ENCODE measurements at places on chromosomes 5 and 9.

DNA sequence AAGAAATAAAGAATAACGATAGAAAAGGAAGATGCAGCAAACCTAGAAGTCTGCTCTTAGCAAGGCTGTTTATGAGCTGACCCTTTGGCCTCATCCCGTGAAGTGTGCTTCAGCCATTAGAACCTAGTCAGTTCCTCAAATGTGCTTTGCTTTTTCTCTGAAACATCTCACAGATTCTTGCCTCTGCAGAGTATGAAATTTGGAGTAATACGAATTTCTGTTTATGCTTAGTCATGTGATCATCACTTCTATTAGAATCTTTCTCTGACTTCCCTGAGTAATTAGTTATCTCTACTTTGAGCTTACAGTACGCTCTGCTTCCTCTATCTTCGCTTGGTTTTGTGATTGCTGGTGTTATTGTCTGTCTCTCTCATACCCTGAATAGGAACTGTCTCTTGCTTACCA, 11.3 kb downstream of the CYSTM1 start:
- no peak for DNase-seq

- DNase-seq: no peak
Measured at GRCh38 chr5:180618829-180619562, 27.7 kb upstream of the SCGB3A1 start.

DNA sequence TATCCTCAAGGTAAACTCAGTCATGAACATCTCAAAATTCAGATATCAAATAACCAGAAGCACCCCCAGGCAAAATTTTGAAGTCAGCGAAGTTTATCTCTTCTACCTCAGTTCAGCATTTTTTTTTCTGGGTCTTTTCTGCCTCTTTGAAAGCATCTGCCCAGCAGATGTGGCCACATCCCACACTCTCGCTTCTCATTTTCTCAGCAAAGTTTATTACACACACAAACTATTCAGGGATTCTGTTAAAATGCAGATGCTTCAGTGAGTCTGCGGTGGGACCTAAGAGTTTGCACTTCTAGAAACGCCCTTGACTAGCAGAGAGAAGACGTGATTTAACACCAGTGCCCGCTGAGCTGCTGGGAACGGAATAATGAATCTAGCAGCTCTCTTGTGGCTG, 19.3 kb downstream of the RASEF start:
- DNase-seq: no peak

DNA sequence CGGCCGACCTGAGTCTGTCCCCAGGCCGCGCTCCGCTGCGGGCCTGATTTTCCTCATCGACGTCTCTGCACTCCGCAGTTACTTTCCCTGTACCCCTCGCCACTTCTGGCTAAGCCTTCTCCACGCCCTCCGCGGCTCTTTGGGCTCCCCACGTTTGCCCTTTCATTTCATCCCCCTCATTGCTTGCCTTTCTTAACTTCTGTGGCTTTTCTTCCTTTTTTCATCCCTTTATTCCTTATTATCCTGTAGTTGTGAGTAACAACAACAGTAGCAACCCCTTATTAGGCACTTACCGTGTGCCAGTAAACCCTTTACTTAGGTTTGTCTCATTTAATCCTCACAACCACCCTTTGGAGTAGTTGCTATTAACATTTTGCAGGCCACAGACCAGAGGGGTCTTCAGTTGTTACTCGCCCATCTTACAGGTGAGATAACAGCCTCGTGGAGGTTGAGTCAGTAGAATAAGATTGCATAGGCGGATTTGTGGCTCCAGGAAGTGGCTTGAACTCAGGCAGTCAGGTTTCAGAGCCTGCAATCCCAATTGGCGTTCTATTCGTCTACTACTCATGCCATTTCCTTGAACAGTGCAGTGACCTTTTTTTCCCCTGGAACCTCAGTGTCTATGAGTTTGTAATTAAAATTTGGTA, 724 bp downstream of the TCERG1 start:
- DNase-seq: no peak

DNA sequence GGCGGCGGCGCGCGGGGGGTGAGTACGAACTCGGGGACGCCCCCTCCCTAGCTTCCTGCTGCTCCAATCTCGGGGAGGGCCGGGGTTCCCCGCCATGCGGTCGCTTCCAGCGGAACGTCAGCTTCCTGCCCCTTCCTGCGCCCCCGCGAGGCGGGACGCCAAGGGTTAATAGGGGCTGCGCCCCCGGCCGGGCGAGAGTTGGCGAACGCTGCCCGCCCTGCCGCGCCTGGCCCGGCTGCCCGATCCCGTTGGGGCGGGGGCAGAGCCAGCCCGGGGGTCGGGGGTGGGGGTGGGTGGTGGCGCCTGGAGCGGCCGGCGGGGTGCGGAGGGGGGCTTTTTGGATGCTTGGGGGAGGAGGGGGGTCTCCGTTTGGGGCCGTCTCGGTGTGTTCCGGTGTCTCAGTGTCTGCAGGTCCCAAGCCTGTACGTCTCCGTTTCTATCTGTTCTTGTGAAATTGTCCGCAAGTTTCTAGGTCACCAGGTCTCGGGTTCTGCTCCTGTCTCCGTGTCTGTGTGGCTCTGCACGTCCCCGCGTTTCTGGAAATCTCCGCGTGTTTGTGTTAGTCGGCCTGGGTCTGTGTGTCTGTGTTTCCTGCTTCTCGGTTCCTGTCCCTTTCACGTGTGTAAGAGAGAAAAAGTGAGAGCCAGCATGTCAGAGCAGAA, 789 bp downstream of the COL27A1 start:
- DNase-seq: no peak

DNA sequence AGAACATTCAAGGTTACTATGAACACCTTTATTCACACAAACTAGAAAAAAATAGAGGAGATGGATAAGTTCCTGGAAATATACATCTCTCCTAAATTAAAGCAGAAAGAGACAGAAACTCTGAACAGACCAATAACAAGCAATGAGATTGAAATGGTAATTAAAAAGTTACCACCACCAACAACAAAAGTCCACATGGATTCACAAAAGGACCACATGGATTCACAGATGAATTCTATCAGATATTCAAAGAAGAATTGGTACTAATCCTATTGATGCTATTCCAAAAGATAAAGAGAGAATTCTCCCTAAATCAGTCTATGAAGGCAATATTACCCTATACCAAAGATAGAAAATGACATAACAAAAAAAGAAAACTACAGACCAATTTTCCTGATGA, 518.9 kb downstream of the PRDM9 start:
- DNase-seq: no peak

DNA sequence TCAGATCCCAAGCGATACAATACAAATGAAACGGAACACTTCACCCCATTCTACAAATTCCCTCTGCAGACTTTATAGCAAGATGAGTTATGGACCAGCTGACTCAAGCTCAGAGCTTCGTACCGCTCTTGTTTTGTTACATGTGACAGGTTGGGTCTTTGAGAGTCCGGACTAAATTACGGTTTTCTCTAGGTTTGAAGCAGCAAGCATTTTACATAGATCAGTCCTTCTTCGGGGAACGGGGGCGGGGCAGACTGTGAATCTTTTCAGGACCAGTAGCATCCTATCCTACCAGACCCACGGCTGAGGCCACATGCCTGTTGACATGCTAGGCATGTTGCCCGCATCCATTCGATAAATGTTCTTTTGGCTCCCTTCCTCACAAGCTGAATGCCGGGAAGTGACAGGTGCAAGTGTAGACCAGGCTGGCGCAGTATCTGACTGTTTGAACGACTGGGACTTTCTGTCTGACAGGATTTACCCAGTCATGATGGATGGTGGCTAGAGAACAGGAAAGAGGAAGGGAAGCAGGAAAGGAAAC, 811.0 kb upstream of the GRAMD2B start:
- DNase-seq: no peak

DNA sequence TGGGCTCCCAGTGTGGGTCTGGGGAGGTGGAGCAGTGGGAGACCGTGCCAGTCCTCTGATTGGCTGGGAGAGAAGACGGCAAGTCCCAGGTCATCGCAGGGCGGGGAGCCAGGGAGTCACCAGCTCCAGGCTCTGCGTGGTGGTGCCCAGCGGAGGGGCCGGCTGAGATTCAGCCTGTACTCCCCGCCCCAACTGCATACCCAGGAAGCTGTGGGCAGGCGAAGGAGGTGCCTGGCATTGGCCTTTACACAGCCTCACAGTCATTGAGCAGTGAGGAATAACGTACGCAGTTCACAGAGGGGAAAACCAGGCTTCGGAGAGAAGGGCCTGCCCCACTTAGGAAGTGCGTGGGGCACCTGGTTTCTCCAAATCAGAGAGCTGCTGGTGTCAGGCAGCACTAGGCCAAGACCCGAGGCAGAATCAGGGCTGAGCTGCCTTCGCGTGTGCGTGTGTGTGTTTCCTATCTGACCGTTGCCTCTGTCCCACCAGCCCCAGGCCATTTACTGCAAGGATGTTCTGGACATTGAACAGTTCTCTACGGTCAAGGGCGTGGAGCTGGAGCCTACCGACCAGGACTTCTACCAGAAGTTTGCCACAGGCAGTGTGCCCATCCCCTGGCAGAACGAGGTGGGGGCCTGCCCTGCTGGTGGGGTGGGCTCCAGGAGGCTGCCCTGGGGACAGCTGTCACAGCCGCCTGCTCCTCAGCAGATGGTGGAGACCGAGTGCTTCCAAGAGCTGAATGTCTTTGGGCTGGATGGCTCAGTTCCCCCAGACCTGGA, 6.2 kb upstream of the PRR7 start:
- no peak for DNase-seq

DNA sequence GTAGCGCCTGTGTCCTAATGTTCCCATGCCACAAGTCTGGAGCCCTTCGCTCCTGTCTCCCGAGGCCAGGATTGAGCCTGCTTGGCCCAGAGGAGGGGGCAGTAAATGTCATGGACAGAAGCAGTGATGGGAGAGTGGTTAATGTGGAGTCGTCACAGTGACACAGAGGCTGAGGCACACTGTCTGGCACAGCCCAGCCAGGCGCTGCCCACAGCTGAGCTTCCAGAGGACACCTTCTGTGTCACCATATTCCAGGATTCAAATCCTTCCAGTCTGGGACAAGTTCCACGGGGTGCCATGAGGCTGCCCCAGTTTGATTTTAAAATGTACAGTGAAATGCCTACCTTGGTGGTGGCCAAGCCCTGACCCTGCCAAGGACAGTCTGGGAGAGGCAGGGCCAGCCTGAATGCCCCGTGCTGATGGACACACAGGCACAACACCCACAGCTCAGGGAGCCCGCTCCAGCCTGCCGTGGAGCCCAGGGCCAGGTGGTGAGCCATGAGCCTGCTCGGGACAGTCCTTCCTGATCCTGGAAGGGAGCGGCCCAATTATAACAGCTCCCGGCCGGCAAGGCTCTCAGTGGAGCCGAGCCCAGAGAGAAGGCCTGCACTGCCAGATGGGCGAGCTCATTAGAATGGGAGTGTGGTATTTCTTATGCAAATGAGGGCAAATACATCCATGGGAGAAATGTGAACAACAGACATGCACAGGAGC, 99.1 kb upstream of the RUFY1 start:
- no peak for DNase-seq

- DNase-seq: peak; percentile 75
Measured at GRCh38 chr9:92097997-92098482, 17.2 kb downstream of the SPTLC1 start.

- no peak for DNase-seq
Measured at GRCh38 chr9:109906766-109907382, 126.9 kb downstream of the PALM2AKAP2 start.

Data from left renal pelvis (tissue), 4 donors.